Cortex of kidney (tissue), 1 donor: ENCODE measurements at places on chromosomes 11 and 22.

DNA sequence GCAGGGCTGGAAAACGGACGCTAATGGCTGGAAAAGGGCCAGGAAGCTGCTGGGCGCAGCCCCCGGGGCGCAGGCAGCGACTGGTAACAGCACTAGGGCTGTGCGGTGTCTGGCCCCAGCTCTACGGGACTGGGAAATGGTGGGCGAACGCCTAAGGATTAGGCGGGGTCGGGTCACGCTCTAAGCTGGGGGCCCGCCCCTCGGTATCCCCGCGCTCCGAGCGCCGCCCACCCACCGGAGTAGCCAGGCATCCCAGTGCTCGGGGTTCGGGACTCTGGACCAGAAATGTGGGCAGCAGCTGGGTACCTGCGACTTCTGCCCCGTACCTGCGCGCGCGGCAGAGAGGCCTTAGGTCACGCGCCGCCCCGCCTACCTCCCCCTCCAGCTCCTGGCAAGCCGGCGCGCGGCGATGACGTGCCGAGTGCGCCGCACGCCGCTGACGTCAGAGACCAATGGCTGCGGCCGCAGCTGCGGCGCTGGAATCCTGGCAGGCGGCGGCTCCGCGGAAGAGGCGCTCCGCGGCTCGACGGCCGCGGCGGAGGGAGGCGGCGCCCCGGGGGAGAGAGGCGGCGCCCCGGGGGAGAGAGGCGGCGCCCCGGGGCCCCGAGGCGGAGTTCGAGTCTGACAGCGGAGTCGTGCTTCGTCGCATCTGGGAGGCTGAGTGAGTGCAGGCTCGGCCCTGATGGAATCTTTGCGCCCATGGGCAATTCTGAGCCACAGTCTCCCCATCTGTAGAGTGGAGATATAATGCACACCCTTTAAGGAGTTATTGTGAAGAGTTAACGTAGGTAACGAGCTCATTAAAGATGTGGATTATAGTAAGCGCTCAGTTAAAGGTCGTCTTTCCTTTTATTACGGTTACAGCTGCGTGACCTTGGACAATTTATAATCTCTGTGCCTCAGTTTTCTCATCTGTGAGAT lies at the start of the genes HPS4 and SRRD:
HPS4 (minus strand) TSS at position 345 of the 921 bp plus-strand sequence. CDS start 2,021 bp downstream, outside the sequence.
SRRD (plus strand) TSS at position 439 of the 921 bp plus-strand sequence; CDS start at position 453, 14 bp downstream.
- no peak for DNase-seq

DNA sequence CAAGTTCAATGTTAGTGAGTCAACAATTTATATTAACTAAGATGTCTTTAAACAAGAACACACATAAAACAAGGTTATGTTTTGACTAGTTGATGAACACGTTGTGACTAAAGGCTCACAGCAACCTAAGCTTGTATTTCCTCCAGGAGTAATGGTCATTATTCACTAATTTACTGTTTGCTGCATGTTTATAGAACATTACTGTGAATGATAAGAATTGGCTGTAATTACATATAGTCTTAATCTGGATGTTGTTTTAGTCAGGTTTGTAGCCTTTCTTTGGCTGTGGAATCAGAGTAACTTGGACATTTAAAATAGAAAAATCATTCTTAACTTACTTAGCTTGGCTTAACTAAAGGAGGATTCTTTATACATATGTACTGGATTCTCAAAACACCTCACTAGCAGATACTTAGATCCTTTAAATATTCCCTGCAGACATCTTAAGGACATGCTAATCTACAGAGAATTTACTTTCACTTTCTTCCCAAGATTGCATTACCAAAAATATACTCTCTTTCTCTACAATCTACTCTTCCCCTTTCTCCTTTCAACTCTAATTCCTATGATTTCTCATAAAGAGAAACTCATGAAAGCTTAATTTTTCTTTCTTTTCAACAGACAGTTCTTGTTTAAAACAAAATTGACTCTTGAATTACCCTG lies 319.7 kb upstream of the CTSC start:
- DNase-seq, result no peak

- no peak for DNase-seq
These were observed 125.9 kb downstream of the TEAD1 start for GRCh38 chr11:12800032-12800671.

DNA sequence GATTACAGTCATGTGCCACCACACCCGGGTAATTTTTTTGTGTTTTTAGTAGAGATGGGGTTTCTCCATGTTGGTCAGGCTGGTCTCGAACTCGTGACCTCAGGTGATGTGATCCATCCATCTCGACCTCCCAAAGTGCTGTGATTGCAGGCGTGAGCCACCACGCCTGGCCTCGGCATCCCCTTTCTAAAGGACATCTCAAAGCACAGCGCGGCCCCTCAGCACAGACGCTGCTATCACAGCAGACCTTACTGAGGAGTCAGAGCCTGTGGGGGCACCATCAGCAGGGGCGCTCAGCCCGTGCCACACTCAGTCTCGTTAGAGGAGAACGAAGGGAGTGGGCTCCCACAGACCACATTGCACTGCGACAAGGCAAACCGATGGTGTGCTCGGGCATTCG lies 19.4 kb downstream of the CELSR1 start:
- no peak for DNase-seq

DNA sequence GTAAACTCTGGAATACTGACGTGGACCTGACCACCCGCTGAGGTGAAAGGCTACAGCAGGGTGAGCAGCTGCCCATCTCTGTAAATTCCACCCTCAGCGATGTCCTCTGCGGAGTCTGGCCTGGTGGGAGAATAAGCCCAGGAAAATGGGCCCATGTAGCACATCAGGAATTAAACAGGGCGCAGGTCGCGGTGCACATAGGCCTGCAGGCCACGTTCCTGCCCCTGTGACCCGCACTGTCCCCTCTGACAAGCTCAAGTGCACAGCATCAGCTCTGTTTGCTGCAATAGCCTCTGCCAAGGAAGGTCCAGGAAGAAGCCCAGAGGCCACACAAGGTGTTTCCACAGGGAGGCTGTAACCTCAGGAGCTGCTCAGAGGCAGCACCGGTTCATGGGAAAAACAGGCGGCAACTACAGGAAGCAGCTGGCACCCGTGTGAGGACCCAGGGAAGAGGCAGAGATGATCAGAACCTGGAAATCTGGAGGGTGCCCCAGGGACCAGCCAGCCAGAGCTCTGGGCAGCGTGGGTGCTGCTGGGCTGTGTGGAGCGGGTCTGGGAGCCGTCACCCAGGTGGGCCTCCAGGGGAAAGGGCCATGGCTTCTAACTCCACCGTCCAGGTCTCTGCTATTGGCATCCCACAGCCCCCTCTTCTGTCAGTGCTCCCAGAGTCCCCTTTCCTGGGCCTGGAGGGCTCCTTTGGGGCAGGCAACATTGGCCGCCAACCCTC lies 808 bp upstream of the IFITM2 start:
- DNase-seq, result no peak
